ENCODE measurements at places on chromosomes 11 and 22. TPM values are rescaled to one million over a fixed set of nuclear protein-coding genes. Genes with fewer than 3 reads are reported as not detected.

The ST14 gene
- 160 TPM for total RNA-seq

The ANKRD49 gene
- total RNA-seq = 19.3 TPM

The VWCE gene
- total RNA-seq = 0.18 TPM

The F2 gene
- total RNA-seq = 0.19 TPM

The DEFB131B gene
- total RNA-seq = not detected

The IGLL1 gene
- not detected for total RNA-seq

The KLHL35 gene
- total RNA-seq = 0.95 TPM

The SLC22A9 gene
- not detected for total RNA-seq

The P4HA3 gene
- total RNA-seq = not detected

The OSM gene
- not detected for total RNA-seq

The BCO2 gene
- 7.2 TPM for total RNA-seq

GRCh38 chr11:11865449-11865848 lies 23.7 kb downstream of the USP47 start:
- peaks cover 9% of the 10 kb centered on the region for H3K4me1 ChIP-seq
- no peaks in the 10 kb centered on the region for H3K27me3 ChIP-seq
- no peaks in the 10 kb centered on the region for H3K36me3 ChIP-seq

DNA sequence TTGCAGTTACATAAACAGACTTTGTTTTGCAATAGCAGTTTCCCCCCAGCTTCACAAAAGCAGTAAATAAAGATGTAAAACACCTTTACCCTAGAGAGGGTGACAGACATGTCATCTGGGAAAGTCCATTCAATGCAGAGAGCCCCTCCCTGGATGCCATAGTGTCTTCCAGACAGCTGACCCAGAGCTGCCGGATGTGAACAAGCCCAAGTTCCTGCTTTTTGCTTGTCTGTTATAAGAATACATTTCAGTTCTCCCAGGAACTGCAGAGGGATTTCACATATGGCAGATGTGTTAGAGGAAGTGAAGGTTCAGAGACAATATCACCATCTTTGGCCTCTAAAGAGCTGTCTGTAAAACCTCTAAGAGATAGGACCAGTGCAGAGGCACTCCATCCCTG lies 48.9 kb downstream of the RELT start:
- no peak overlapping the region for H3K4me3 ChIP-seq
- no peak for DNase-seq
- no peaks in the 10 kb centered on the region for H3K27me3 ChIP-seq
- no peaks in the 10 kb centered on the region for H3K4me1 ChIP-seq
- no peak overlapping the region for H3K27ac ChIP-seq

- DNase-seq = no peak
- H3K4me1 ChIP-seq = peaks cover 29% of the 10 kb centered on the region
- no peak overlapping the region for H3K4me3 ChIP-seq
- H3K27me3 ChIP-seq = no peaks in the 10 kb centered on the region
- no peak overlapping the region for H3K27ac ChIP-seq
These were observed 45.9 kb downstream of the MN1 start for GRCh38 chr22:27755521-27756211.

GRCh38 chr11:35550374-35551036 lies 25.1 kb upstream of the PAMR1 start:
- H3K4me3 ChIP-seq = no peak overlapping the region
- no peaks in the 10 kb centered on the region for H3K27me3 ChIP-seq

- no peak overlapping the region for H3K4me3 ChIP-seq
- no peak for DNase-seq
These were observed 115.0 kb downstream of the SLC1A2 start for GRCh38 chr11:35304386-35304775.

DNA sequence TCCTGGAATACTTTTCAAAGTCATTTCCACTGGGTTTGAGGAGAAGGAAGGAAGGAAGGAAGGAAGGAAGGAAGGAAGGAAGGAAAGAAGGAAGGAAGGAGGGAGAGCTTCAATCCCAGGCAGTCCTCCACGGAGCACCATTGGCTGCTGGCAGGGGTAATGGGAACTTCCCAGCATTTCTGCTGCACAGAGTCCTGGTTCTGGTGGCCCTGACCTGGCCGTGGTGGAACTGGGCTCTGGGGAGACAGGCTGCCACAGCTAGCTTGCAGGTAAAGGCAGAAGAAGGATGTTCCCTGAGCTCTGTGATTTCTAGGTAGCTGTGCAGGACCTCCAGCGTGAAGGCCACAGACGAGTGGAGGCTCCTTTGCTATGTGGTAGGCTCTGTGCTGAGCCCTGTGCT lies 10.6 kb downstream of the PKNOX2 start:
- no peak overlapping the region for H3K27ac ChIP-seq
- no peaks in the 10 kb centered on the region for H3K27me3 ChIP-seq
- peaks cover 10% of the 10 kb centered on the region for H3K4me1 ChIP-seq
- no peaks in the 10 kb centered on the region for H3K36me3 ChIP-seq
- DNase-seq = no peak

DNA sequence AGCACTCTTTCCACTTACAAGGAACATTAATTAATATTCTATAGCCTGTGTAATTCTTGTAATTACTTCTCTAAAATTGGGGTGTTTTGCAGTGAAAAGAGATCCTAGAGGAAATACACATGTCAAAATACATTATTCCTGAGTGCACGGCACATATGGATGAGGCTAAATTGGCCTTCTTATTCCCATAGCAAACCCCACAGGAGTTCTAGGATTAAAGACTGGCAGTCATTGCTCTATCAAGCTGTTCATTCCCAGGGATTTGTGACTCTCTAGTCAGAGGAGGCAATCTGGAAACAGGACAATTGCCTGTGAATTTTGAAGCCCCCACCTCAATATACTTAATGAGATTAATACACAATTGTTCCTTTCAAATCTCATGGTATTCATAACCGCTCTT lies 145.9 kb upstream of the OPCML start:
- no peaks in the 10 kb centered on the region for H3K36me3 ChIP-seq
- DNase-seq = no peak

GRCh38 chr11:134369656-134370525 lies 38.1 kb downstream of the GLB1L2 start:
- no peaks in the 10 kb centered on the region for H3K27me3 ChIP-seq
- no peaks in the 10 kb centered on the region for H3K36me3 ChIP-seq
- no peak for DNase-seq
- no peak overlapping the region for H3K27ac ChIP-seq
- H3K4me3 ChIP-seq = no peak overlapping the region

DNA sequence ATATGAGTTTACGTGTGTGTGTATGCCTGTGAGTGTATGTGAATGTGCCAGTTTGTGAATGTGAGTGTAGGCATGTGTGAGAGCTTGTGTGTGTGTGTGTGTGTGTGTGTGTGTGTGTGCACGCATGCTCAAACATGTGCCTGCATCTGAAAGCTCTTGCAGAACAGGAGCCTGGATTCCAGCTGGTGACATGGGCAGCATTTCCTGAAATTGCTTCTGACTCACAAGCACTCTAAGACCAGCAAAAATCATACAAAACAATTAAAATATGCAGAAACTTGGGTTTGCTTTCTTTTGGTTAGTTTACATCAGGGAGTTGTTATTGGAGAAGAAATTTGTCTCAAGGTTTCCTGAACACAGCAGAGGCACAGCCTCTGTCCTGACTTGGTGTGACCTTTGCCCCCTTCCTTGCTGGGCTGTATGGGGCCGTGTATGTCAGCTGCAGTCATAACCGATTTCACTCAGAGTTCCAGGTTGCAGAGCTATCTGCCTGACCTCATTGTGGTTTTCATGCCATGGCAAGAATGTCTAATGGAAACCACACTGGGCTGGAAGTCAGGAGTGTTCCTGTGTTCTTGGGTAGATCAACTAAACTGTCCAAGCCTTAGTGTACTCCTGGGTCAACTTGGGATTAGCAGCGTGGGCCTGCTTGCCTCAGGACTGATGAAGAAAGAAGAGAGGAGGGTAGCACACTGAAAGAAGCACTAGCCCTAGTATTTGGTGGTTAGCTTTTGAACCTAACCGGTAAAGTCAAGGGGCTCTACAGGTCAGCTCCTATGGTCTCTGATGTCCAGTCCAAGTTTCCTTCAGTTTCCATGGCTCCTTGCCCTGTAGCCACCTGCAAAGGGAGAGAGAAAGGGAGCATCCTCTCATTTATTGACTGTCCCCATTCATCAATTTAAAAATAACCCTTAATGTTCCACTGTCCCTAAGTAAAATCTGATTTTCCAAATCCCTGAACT lies 143.7 kb downstream of the SNX19 start:
- no peaks in the 10 kb centered on the region for H3K36me3 ChIP-seq
- no peak for DNase-seq
- H3K27me3 ChIP-seq = no peaks in the 10 kb centered on the region
- no peak overlapping the region for H3K4me3 ChIP-seq
- peak overlapping the region; percentile 61 for H3K27ac ChIP-seq

- H3K4me1 ChIP-seq = peaks cover 40% of the 10 kb centered on the region
- DNase-seq = no peak
- H3K4me3 ChIP-seq = no peak overlapping the region
- no peak overlapping the region for H3K27ac ChIP-seq
- no peaks in the 10 kb centered on the region for H3K36me3 ChIP-seq
- H3K27me3 ChIP-seq = no peaks in the 10 kb centered on the region
These were observed 8.9 kb upstream of the FXYD2 start for GRCh38 chr11:117833401-117833891.

DNA sequence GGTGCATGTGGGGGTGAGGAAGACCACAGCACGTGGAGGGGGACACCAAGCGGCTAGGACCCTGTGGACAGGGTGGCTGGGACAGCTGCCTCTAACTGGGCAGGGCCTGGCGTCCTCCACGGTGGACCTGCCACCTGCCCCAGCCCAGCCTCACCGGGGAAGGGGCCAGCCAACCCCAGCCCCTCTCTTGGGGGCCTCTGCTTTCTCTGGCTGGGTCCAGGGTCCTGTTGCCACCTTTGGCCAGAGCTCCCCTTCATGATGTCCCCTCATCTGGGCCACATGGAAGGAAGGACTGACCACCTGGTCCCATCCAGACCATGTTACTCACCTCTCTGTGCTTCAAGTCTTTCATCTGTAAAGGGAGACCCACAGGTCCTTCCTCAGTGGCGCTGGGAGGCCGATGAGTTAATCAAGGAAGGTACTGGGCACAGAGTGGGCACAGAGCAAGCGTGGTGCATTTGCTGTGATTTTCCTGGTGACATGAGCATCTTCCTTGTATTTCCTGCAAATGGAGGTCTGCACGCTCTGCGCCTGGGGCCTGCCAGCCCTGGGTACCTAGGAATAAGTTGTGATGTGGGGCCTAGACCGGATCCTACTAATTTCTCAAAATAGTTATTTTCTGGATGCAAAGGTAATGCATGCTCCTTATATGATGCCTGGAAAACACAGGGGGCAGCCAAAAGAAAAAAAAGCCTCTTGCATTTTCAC lies 538.4 kb downstream of the TBC1D22A start:
- H3K4me3 ChIP-seq = no peak overlapping the region
- no peaks in the 10 kb centered on the region for H3K36me3 ChIP-seq
- H3K27me3 ChIP-seq = no peaks in the 10 kb centered on the region

- no peaks in the 10 kb centered on the region for H3K36me3 ChIP-seq
- no peak overlapping the region for H3K4me3 ChIP-seq
- H3K27ac ChIP-seq = no peak overlapping the region
- no peaks in the 10 kb centered on the region for H3K27me3 ChIP-seq
These were observed 28.0 kb downstream of the HSPA8 start for GRCh38 chr11:123033895-123034294.

DNA sequence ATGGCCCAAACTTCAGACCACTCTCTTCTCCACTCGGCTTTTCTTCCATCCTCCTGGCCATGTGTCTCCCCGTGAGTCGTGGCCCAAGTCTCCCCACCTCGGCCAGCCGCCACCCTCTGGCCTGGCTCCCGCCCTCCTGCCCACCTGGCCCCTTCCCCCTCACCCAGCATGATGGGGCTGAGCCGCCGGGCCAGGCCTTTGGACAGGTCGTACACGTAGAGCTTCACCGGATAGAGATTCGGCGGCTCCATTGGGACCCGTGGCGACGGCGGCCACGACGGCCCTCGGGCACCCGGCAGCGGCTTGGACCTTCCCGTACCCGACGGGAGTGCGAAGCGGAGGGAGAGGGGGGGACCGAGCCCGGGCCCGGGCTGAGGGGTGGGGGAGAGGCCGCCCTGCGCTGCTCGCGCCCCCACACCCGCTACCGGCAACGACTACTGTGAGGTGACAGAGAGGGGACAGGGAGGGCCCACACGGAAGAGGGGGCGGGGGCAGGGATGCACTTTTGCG lies at the start of gene DESI1:
Gene DESI1 (minus strand): TSS at position 455 of the 510 bp plus-strand sequence. CDS start 204 bp downstream, at position 251.
- H3K27ac ChIP-seq = peak within 1 kb of the TSS; percentile 99
- peaks cover 66% of the 10 kb centered on the region for H3K4me1 ChIP-seq
- peaks cover 34% of the 10 kb centered on the region for H3K36me3 ChIP-seq
- peak within 1 kb of the TSS; percentile 96 for H3K4me3 ChIP-seq

DNA sequence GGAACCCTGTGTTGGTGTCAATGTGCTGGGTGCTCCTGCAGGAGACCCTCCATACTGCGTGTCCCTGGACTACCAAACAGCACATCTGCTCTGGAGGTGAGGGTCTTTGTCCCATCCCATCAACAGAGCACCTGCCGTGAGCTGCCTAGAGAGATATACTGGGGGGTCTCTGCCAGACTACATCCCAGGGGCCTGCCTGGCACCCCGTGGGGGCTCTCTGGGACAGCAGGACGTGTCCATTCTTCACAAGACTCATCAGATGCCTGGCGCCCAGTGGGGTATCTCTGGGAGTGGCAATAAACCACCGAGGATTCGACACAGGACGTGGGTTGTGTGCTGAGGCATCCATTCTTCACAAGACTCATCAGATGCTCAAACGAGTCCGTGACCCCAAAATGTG lies 42.7 kb downstream of the SHANK2 start:
- DNase-seq = no peak
- H3K4me3 ChIP-seq = no peak overlapping the region
- H3K27me3 ChIP-seq = no peaks in the 10 kb centered on the region
- H3K27ac ChIP-seq = no peak overlapping the region
- no peaks in the 10 kb centered on the region for H3K36me3 ChIP-seq

DNA sequence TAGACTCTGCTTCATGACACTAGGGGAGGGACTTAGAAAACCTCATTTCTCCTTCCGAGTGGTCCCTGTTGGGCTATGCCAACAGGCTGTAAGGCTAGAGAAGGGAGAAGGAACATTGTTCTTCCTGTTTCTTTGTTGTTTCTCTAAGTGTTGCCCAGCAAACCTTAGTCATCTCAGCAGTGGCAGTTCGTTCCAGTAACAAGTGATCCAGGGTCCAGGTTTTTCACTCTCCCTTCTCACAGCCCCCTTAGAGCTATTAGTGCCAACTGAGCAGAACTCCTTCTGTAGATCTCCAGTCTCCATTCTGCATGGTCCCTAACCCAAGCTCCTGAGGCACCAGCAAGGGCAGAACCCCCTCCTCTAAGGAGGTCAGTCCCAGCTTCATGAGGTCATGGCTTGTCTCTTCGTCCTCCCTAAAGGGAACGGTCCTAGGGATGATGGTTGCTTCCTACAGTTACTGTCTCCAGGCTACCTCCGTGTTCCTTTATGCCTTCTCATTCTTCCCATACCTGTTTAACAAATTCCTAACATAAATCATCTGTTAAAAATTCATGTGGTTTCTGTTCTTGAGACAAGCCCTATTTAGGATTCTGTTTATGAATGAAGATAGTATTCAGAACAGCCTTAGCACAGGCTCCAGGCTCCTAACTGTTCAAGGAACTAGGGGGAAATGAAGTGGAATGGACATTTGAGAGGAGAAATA lies 168.6 kb upstream of the UBASH3B start:
- no peak overlapping the region for H3K27ac ChIP-seq
- no peaks in the 10 kb centered on the region for H3K36me3 ChIP-seq
- no peak overlapping the region for H3K4me3 ChIP-seq
- no peak for DNase-seq
- no peaks in the 10 kb centered on the region for H3K27me3 ChIP-seq
